ENCODE measurements at places on chromosomes 1 and 21.
A peak's percentile ranks its signal among the peaks of the same experiment; 100 is the strongest.

DNA sequence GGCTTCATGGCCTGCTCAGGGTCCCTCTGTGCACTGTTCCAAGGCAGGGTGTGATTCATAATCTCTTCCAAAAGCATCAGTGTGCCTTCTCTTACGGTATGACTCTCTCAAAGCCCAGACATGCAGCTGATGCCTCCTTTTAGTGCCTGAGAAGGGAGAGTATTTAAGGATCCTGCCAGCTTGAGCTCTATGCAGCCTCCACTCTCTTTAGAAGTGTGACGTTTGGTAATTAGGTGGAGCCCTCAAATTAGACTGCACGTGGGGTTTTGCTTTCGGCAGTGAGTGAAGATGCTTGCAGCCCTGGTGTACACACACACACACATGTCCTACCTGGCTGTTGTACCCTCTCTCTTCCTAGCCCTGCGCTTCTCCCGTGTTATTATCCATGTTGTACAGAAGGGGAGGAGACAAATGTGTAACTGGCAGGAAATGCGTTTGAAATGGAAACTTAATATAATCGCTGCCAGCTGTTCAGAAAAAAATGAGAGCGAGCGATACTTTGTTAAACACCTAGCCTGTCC is 2.6 kb upstream of the C1orf174 start:
- no peak for DNase-seq

- no peak for DNase-seq
These were observed at the start of gene FHAD1 for GRCh38 chr1:15246960-15247614. FHAD1 (plus strand) TSS chr1:15247223; CDS start chr1:15251785, 4,562 bp downstream.

DNA sequence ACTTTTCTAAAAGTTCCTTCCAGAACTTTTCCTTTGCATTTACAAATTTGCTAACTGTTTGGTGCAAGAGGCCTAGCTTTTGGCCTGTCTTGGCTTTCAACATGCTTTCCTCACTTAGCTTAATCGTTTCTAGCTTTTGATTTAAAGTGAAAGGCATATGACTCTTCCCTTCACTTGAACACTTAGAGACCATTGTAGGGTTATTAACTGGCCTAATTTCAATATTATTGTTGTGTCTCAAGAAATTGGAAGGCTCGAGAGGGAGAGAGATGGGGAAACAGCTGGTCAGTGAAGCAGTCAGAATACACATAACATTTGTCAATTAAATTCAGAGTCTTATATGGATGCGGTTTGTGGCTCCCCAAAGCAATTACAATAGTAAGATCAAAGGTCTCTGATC is 63.0 kb upstream of the MPC2 start:
- DNase-seq, result no peak

- DNase-seq, result no peak
These were observed 414.2 kb downstream of the KCNT2 start for GRCh38 chr1:196193896-196194559.

DNA sequence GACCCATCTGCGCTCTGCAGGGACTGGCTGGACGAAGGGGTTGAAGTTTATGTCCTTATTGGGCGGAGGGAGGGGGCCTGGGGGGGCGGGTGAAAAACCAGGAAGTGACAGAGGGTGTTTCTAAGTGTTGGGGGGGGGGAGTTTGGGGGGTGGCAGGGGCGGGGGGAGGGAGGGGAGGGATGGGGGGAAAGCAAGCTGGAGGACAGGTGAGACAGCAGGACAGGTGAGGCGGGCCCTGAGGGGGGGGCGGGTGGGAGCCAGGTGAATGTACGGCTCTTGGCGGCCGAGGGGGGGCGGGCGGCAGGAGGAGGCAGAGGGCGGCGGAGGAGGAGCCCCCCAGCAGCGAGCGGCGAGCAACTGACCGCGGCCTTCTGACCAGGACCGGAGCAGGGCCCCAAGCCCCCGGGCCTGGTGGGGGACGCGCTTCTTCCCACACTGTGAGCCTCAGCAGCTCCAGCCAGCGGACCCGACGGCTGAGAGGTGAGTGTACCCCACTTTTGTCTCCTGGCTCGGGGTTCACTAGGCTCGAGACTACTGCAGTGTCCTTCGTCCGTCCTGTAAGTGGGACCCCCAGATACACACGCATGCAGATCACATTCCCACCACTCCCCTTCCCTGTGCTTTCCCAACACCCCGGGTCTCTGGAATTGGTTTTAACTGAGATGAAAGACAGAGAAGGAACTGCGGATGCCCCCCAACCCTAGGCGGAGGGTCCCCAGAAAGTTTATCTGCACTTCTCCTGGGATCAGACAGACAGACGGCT is at the start of gene ZBTB7B:
Gene ZBTB7B, plus strand, starts transcription at position 339 of the 763 bp plus-strand sequence. CDS start 11,859 bp downstream, outside the sequence.
- no peak for DNase-seq

GRCh38 chr1:210236840-210237409 is 4.3 kb downstream of the SERTAD4 start:
- DNase-seq, result peak; percentile 93

DNA sequence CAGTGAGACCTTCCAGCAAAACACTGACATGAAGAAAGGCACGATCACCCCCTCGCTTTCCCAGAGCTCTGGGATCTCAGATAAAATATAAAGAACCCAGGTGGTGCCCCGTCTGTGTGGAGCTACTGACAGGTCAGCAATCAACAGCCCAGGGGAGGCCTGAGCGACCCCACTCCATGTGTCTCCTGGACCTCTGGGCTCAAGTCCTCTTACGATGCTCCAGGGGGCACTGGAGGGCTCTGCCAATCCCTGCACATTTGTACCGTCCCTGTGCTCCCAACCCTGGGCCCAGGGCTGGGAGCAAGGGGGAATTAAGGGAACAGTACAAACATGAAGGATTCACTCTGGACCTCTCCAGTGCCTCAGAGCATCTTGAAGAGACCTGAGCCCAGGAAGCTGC is 12.5 kb downstream of the S100A7A start:
- DNase-seq, result peak; percentile 28

DNA sequence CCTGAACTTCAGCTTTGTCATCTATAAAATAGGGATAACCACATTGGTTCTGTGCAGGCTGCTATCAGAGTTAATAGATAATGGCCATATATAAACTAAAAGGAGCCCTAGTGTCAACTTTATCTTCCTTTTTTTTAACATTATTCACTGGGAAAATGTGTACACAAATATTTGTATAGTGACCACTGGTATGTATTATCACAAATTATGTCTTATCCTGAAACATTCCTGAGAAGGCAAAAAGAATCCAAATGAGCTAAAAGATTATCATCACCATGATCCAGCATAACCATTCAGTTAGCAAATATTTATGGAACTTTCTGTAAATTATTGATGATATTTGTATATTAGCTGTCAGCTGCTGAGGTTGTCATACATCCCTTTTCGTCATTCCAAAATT is 16.6 kb downstream of the ANGPTL3 start:
- DNase-seq, result no peak

DNA sequence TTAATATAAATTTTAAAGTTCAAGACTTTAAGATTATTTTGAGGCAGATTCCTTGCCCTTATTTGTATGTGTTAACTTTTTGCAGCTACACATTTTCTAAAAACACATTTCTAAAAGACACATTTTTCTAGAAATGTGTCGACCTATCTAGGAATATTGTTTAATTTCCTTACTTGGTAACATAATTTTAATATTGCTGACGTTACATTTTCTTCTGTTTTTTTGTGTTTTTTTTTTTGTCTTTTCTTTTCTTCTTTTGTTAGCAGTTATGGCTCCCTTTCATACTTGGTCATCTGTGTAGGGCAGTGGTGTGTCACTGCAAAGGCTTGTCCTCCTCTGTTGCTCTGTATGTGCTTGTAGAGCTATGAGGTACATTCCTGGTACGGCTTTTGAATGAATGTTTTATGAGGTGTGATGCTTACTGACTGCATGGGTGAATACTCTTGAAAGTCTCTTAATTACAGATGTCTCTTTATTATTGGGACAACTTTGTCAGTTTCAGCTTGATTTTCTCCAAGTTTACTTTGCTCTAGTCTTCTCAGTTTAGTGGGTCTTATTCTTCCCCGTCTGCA is 30.1 kb downstream of the LRRC8D start:
- DNase-seq, result no peak

DNA sequence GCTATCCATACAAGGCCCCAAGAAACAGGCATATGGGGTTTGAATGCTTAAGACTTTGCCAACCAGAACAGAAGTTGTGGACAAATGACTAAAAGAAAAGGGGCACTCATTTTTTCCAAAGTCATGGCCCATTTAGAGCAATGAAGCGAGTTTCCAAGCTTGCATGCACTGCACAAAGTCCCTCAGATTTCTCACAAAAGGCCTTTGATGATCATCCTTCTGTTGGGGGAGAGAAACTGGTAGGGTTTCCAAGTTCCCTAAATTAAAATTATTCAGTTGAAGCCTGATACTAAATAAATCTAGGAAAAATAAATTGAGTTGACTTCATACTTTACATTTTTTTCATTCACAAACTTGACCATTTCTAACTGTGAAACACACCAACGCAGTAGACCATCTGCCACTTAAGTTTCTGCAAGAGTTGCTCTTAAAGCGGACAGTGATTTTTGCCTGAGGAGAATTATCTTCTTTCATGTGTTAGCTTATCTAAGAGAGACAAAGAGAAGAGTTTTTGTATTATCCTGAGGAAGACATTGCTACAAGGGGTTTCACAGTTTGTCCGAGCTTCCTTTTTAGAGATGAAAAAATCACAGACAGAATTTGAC is 139.2 kb downstream of the SEC16B start:
- DNase-seq, result no peak

DNA sequence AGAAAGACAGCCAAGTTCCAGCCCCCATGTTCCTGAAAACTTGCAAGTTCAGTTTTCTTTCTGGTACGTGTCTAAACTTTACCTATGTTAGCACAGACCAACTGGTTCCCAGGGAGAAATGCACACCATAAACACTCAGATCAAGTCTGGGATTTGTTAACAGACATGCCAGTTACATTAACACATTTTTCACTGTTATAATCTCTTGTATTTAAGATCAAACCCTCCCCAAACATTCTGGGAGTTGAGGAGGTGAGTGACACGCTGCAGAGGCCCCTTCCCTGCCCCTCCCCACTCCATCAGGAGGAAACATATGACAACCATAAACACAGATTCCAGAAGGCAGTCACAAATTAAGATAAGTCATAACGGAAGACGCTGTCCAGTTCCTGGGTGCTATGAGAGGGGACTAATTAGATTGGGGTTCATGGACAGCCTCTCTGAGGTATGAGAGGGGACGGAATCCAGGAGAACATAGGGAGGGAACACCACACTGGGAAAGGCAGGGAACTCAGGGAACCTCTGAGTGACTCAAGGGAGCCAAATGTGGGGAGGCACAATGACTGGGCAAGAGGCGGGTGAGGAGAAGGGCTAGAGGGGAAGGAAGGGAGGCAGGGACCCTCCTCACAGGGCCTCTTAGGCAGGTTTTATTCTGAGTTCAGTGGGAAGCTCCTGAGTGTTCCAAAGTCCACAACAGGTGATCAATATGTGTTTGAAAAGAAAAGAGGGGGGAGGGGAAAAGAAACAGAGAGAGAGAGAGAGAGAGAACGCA is 25.0 kb downstream of the DUSP10 start:
- no peak for DNase-seq

DNA sequence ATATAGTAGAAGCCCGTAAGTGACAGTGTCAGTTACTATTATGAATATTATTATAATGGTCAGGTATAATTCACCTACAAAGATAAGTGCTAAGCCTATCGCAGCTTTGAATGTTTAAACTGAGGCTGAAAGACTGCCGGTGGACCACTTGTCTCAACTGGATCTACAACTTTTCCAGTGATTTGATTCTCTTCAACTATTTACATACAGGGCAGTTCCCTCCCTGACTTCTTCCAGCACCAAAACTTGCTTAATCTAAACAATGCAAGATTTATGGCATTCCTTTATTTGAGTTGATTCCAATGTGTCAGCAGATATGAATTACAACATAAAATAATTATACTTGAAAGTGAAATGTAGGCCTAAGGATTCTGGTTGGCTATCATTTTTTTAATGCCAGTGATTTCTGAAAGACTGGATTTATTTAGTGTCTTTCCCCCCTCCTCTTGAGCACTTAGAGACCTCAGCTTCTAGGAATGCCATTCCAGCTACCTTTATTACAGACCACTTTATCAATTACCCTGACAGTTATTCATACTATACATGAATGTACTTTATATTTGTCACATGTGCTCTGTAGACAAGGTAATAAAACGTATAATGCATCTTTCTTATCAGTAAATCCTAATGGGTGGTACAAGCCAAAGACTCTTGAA is 153.3 kb upstream of the C8B start:
- DNase-seq, result no peak

DNA sequence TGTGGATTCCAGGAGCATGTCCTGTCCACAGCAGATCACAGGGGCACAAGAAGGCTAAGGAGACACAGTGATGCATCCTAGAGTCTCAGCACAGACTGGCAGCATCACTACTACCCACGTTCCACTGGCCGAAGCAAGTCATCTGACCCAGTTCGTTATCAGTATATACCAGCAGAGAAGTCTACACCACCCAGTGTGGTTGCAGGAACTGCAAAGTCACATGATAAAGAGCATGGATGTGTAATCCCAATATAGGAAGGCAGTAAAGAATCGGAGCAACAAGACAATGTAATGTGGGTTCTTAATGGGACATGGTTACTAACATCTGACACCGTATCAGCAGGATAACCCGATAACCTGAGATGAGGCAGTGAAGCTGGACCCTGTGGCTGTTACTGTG is 246.6 kb downstream of the RRAGC start:
- no peak for DNase-seq

GRCh38 chr21:45406801-45407628 is 2.0 kb downstream of the COL18A1 start:
- DNase-seq, result no peak

GRCh38 chr1:39268906-39269305 is 64.4 kb downstream of the MACF1 start:
- DNase-seq, result no peak
